ENCODE measurements at places on chromosomes 11 and 22. TPM values are rescaled to one million over a fixed set of nuclear protein-coding genes. Genes with fewer than 3 reads are reported as not detected.

- H3K36me3 ChIP-seq: no peaks in the 10 kb centered on the region
- H3K4me3 ChIP-seq: no peak overlapping the region
- DNase-seq: no peak
- peak overlapping the region; percentile 93 for H3K27ac ChIP-seq
Measured at GRCh38 chr22:33337524-33337923, 279.3 kb upstream of the SYN3 start.

Gene FOLR1
- not detected for total RNA-seq

Gene ARHGAP20
- not detected for total RNA-seq

- H3K4me1 ChIP-seq: no peaks in the 10 kb centered on the region
- H3K27ac ChIP-seq: no peak overlapping the region
- H3K4me3 ChIP-seq: no peak overlapping the region
Measured at GRCh38 chr11:76493626-76494539, 49.1 kb downstream of the EMSY start.

Gene CEP57
- total RNA-seq: 59.4 TPM

Gene DDI1
- total RNA-seq: not detected

Measured in HepG2 (cell line).